ENCODE measurements at places on chromosomes 6 and 20.

DNA sequence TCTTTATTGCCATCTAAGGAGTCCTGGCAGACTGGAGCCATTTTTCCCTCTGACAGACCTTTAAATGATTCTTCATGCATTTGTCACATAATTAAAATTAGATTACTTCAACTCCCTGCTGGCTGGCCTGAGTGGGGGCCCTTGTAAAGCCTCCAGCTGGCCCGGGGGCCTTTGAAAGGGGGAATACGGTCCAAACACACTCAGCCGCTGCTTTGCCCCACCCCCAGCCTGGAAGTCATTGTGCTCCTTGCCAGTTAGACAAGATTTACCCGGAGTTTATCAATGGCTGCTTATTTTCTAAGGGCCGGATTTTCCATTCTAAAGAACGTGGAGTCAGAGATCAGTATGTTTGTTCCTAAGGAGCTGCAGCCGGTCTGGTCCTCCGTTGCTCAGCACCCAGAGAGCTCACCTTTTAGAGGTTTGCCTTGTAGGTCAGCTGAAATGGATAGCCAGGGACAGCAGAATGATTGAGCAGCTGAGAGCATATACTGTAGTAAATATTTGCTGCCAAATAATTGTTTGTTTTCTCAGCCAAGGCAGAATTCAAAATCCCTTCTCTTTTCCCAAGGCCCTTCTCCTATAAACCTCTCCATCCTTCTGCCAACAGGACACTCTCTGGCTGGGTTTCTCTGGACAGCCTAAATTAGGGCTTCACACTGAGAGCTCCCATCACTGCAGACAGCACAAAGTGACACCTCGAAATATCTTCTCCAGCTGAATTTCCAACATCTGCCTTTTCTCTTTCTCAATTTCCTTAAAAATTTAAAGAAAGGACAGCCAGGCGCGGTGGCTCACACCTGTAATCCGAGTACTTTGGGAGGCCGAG is 68.4 kb upstream of the RBM24 start:
- no peak for DNase-seq

GRCh38 chr6:130156908-130157307 is 65.8 kb downstream of the SAMD3 start:
- no peak for DNase-seq

GRCh38 chr20:1423625-1424106 is 30.8 kb upstream of the FKBP1A start:
- DNase-seq, result peak; percentile 33

DNA sequence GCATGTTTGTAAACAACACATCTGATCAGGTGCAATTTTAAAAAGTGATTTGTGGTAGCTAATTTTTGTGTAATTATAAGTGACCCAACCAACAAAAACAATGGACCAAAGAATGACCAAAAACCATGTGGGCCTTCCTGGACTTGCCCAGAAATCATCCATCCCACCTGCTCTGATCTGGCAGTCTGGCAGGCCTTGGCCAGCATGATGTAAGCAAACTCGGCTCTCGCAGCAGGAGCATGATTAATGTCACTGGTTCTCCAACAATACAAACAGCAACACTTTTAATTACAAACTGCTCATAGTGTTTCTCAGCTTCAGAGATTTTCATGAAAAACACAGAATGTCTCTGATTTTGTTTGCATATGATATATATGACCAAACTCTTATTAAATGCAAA is 16.1 kb downstream of the TP53INP2 start:
- no peak for DNase-seq

GRCh38 chr20:13995841-13996240 is 525 bp downstream of the MACROD2 start:
- DNase-seq, result peak; percentile 11

DNA sequence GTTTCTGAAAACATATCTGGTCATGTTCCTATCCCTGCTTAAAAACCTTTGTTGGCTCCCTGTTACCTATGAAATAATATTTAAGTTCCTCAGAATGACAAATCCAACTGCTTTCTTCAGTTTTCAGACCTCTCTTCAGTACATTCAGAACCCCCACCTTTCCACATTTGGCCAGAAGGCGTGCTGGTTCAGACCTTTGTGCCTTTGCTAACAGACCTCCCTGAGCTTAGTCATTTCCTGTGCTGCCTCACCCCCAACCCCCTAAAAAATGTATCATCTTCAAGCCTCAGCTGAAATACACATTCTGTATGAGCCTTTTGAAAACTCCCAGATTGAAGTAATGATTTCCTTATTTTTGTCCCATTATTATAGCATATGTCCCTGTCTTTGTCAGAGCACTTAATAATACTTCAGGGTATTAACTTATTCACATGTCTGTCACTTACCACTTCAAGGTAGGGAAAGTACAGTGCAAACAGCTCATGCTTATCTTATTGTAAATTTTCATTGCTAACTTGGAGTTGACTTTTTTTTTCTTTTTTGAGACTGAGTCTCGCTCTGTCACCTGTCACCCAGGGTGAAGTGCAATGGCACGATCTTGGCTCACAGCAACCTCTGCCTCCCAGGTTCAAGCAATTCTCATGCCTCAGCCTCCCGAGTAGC is 19.7 kb downstream of the FAM217A start:
- no peak for DNase-seq

DNA sequence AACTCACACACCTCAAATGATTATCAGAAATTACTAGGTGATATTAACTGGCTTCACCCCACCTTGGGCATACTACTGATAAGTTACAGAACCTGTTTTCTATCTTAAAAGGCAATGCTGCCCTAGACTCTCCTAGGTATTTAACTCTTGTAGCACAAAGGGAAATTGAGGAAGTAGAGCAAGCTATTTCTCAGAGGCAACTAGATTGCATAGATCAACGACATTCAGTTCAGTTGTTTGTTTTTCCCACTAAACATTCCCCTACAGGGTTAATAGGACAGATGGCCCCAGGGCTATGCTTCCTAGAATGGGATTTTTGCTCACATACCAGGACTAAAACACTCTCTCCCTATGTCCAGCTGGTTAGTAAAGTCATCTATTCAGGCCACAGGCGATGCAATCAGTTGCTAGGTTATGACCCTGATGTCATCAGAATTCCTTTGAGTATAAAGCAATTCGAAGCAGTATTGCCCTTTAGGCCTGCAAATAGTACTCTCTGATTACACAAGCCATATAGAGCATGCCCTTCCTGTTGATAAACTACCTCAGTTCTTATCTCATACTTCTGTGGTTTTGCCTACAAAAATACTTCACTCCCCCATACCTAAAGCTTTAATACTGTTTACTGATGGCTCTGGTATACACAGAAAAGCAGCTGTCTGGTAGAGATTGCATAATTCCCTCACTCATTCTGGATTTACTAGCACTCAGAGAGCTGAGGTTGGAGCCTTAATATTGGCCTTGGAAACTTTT is 67.4 kb upstream of the ASCC3 start:
- no peak for DNase-seq

DNA sequence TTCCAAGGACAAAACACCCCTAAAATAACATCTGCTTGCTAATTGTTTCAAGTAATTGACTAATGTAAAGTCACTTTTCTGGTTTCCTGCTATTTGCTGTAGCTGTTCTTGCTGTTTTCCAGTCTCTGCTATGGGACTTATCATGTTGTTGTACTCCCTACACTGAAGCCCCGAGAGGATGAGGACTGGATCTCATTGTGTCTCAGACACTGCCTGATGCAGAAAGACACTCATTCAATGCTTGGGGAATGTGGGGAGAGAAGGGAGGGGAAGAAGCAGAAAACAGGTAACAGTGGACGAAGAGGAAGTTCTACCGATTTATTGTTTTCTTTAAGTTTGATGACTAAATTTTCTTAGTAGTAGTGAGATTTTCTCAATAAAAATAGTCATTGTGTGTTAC is 79.8 kb downstream of the DOK5 start:
- no peak for DNase-seq

Data from NCI-H1048 (cell line).